Heart right ventricle (tissue), 16 donors: ENCODE measurements at places on chromosomes 1 and 21. TPM values are rescaled to one million over a fixed set of nuclear protein-coding genes. Genes with fewer than 3 reads are reported as not detected.

Gene CLK2
- polyA plus RNA-seq: 47.1 TPM

Gene BRINP3
- 0.33 TPM for polyA plus RNA-seq

Gene RIMS3
- polyA plus RNA-seq: 0.14 TPM

Gene C1QB
- polyA plus RNA-seq: 100 TPM

GRCh38 chr1:43521756-43522155 is 8.9 kb upstream of the PTPRF start:
- no peak for DNase-seq

GRCh38 chr1:38433084-38433722 is 386.6 kb upstream of the POU3F1 start:
- no peak for DNase-seq

- DNase-seq: no peak
Observed at GRCh38 chr1:53408013-53408754, 51.0 kb upstream of the DMRTB1 start.

DNA sequence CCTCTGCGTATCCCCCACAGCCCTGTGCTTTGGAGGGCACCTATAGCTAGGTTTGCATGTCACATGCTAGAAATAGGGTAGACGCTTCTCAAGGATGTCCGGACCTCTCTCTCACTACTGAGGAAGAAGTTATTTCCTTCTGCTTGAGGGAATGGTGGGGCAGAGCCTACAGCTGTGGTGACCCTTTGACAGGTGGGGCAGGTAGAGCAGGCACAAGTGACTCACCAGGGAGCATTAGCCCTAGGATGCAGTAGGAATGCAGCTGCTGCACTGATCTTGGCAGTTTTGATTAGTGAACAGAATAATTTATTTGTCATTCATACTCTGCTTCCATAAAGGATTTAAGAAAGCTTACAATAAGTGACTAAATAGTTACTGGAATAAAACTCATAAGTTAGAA is 129.6 kb upstream of the HOOK1 start:
- no peak for DNase-seq

DNA sequence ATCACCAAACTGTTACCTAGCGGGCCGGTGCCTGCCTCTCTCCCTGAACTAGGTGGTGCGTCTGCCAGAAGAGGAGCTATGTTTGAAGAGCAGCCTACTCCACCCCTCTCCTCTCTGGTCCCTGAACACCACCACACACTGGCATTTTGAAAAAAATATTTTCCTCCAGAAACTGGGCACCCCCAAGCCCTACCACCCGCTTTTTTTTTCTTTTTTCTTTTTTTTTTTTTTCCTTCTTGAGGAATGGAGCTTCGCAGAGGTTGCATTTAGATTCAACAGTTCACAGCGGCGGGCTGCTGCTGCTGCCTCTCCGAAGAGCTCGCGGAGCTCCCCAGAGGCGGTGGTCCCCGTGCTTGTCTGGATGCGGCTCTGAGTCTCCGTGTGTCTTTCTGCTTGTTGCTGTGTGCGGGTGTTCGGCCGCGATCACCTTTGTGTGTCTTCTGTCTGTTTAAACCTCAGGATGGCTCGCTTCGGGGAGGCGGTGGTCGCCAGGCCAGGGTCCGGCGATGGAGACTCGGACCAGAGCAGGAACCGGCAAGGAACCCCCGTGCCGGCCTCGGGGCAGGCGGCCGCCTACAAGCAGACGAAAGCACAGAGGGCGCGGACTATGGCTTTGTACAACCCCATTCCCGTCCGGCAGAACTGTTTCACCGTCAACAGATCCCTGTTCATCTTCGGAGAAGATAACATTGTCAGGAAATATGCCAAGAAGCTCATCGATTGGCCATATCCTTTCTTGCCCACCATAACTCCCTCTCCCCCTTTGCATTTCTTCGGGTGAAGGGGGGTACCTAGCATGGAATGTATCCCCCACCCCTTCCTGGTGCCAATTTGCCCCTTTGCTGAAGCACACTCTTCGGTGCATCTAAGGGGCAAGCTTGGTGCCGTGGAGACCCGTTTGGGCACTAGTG is at the start of gene CACNA1E:
TSS of gene CACNA1E (plus strand) at position 233 of the 911 bp plus-strand sequence. CDS start at position 461, 228 bp downstream.
- DNase-seq: no peak

- no peak for DNase-seq
Observed at GRCh38 chr1:77742011-77742555, 17.6 kb downstream of the USP33 start.

GRCh38 chr1:59083946-59084865 is 212.7 kb upstream of the FGGY start:
- DNase-seq: peak; percentile 37

DNA sequence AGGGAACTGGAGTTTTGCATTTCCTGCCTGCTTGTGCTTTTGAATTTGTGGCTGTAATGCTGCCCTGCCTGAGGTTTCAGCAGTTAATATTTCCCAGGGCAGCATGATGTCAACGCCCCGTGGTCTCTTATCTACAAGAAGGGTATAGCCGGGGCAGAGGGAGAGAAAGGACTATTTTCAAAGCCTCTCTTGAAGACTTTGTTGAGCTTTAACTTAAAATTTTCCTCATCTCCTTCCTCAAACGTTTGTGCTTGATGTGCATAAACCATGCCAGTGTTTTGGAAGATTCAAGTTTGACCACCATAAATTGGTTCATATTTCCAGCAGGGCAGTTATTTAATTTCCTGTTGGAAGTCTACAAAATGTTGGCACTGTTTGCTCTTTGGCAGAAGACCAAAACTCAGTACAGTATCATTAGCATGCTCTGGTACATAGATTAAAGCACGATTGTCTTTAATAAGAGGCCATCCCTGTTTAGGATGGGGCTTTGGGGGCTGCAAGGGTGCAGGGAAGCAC is 43.4 kb downstream of the ROR1 start:
- DNase-seq: no peak
